Stimulated activated CD4-positive, alpha-beta T cell treated with anti-CD3 and anti-CD28 coated beads, Interleukin-15, amount 100 ng/mL, for 24 hours (primary cell): ENCODE measurements at places on chromosomes 1 and 21.

DNA sequence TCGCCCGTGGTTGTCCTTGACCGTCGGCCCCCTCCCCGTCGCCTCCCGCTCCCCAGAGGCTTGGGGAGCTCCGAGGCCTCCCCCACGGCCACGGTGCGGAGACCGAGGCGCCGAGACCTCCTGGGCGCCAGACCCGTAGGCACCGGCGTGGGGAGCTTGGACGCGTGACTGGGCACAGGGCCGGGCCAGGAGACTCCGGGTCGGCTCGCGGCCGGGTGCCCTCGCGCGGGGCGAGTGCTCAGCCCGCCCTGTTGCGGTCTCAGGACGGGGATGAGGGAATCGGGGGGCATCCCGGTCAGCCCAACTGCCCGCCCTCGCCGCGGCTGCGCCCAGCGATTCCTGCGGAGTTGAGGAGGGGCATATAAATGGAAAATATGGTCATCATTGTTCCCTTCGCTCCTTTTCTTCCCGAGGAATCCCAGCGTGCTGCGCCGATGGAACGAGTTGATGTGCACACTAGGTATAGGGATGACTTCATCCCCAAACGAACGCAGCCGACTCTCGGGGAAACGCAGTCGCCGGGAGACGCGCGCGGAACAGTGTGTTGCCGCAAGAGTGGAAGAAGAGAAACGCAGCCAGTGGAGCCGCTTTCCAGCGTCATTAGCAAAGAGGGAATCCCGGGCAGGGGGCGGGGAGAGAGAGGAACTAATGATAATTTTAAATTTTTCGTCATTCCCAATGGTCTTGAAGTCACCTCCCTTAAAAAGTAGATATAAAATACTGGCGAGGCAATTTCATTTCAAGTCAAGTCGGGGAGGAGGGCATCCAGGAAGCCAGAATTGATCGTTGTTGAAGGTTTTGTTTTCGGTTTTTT is 747 bp upstream of the ENAH start:
- DNase-seq = peak; percentile 52

DNA sequence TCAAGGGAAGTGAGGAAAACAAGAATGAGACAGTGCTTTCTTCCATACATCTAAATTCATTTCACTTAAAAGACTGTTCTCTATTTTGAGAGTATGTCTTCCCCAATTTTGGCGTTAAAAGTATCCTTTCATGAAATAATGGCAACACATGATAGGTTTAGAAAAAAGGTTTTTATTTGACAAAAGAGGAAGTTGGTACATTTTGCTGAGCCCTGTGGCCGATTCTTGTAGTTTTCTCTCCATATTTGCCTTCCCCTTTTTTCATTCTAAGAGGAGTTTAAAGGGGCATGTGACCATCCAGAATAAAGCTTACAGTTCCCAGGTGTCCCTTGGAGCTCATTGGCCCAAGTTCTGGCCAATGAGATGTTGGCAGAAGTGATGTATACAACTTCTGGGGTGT is 140.4 kb upstream of the KCNE2 start:
- DNase-seq = no peak

DNA sequence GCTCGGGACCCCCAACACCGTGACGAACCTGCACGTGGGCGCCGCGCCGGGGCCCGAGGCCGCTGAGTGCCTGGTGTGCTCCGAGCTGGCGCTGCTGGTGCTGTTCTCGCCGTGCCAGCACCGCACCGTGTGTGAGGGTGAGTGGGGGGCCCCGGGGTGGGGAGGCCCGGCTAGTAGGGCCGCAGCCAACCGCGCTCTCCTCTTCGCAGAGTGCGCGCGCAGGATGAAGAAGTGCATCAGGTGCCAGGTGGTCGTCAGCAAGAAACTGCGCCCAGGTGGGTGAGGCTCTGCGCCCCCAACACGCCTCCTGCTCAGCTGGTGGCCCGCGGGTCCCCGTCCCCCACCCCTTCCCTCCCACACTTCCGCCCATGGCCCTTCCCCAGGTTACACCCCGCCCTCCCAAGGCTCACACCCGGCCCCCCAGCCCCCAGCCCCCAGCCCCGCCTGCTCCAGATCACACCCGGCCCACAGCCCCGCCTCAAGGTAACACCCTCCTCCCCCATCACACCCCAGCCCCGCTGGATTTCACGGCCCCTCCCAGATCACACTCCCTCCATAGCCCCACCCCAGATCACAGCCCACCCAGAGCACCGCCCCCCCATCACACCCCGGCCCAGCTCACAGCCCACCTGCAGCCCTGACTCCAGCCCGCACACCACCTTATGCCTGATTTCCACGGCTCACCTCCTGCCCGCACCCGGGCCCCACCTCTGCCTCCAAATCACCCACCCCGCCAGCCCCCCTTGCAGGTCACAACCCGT is 2.4 kb upstream of the MMP23B start:
- DNase-seq = peak; percentile 66

DNA sequence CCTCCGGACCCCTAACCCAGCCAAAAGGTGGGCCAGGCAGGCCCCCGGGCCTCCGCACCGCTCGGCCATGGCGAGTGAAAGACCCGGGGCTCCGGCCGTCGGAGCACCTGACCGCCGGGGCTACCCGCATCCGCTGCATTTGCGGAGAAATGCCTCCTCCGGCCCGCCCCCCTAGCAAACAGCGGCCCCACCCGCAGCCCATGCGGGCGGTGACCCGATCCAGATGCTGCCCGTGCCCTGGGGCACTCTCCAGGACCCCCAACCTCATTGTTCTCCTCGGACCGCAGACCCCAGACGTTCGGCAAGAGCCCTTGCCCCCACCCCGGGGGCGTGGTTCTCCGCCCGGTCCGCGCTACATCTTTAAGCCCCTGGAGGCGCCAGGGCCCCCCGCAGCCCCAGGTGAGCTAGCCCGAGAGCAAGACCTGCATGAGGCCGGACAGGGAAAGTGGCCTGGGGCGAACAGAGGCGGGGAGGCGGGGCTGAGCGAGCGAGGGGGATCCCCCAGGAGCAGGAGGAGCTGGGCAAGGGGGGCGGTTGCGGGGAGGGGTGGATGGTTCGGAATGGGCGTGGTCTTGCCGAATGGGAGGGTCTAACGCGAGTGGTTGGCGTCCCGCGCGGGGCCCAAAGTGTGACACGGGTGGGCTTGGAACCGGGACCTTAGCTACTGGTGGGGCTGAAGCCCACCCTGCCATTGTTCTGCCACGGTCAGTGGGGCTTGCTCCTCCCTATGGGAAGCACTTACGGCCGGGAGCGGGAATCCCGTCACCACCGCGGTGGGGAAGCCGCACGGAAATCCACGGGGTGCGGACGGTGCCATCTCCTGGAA is 6.3 kb upstream of the CRYBG2 start:
- DNase-seq = peak; percentile 69

DNA sequence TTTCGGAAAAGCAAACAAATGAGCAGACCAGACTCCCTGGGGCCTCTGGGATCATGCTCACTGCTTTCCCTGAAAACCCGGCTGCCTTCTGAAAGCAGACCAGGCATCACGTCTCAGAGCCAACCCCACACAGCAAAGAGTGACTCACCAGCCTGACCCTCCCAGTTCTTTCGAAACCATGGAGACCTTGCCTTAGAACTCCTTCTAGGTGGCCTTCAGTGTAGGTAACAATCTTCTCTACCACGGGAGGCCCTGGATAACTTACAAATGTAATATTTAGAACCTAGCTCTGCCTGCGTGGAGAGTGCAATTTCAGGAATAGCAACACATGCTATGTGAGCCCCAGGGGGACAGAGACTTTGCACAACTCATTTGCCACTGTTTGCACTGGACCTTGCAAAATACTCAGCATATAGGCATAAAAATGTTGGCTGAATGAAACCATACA is 105.2 kb downstream of the SUSD4 start:
- no peak for DNase-seq

GRCh38 chr1:217622042-217622441 is 8.8 kb downstream of the GPATCH2 start:
- no peak for DNase-seq

- DNase-seq = no peak
Measured at GRCh38 chr1:114384922-114385321, 126.1 kb downstream of the TRIM33 start.

DNA sequence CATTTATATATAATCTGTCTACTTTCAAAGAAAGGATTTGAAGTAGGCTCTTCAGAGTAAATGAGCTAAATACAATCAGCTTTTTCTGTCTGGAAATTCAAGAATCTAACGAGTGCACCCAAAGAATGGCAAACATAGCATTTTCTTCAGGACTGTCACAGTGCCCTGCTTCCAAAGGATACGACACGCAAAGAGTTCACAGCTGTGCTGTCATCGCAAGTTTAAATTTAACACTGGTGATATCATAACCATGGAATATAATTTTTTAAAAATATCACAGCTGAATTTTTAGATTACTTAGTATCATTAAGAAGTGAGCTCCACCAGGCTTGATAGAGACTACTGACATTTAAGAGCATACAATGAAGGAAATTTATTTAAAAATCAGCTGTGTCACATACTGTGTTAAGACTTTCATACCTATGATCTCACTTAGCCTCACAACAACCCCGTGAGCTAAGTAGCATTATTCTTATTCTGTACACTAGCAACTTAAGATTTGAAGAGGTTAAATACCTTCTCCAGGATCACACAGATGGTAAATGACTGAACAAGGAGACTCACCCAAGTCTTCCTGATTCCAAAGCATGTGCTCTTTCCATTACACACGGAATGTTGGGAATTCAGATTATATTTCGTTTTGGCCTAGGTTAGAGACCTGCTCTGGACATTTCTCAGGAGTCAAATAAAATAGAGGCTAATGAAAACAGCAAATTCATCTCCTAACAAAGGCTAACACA is 46.2 kb upstream of the PRRX1 start:
- DNase-seq = no peak

GRCh38 chr21:43345746-43346409 is 81.1 kb downstream of the SIK1 start:
- DNase-seq = peak; percentile 54

- no peak for DNase-seq
Measured at GRCh38 chr1:76668046-76668445, 199.2 kb upstream of the ST6GALNAC5 start.

DNA sequence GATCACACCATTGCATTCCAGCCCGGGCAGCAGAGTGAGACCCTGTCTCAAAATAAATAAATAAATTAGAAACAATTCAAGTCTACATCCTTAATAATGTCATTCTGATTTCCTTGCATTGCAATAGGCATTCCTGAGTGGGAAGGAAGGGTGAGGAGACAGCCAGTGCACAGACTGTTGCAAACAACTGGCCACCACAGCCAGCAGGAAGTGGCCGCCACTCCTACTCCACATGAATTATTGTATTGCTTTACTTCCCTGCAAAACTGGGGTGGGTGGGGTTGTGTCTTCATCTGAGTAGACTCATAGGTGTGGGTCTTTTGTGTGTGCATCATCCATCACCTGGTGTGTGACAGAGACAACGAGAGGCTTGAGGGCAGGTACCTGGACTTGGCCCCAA is 60.1 kb downstream of the OPTC start:
- DNase-seq = no peak

GRCh38 chr21:45644041-45644906 is 749 bp downstream of the PCBP3 start:
- peak; percentile 53 for DNase-seq
